ENCODE measurements at places on chromosomes 16 and 17.
A peak's percentile ranks its signal among the peaks of the same experiment; 100 is the strongest.

GRCh38 chr16:76389126-76389525 is 111.9 kb downstream of the CNTNAP4 start:
- no peak for DNase-seq

- no peak for DNase-seq
Observed at GRCh38 chr17:73785496-73785895, 141.3 kb upstream of the SDK2 start.

DNA sequence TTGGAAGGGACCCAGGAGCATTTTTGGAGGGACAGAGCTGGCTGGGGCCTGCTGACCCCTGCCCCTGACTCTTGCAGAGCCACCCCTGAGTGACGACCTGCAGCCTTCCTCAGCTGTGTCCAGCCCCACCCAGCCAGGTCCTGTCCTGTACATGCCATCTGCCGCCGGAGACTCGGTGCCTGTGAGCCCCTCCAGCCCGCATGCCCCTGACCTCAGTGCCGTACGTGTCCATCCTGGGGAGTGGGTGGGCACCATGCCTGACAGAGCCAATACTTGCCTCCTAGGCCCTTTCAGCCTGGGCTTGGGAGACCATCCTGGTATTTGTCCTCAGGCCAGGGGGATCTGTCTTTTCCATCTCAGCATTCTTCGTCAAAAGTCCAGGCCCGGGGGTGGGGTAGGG is 27.5 kb downstream of the UNC13D start:
- no peak for DNase-seq

DNA sequence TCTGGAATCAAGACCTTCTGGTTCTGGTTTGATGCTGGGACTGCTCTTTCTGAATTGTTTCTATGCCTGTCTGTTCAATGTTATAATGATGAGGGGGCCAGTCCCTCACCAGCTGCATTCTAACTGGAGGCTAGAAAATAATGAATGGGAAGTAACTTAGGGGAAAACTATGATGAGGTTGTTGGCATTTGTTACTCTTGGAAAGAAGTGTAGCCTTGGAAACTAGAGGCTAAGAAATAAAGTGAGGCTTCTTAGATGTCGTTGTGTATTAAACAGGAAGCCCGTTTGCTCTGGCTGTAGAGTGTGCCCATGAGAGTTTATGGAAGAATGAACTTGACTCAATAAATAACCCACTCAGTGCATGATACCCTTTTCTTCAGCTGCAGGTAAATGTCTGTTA is 140.8 kb downstream of the PRKCA start:
- no peak for DNase-seq

- DNase-seq = no peak
Observed at GRCh38 chr16:83932955-83933673, 19.9 kb upstream of the OSGIN1 start.

DNA sequence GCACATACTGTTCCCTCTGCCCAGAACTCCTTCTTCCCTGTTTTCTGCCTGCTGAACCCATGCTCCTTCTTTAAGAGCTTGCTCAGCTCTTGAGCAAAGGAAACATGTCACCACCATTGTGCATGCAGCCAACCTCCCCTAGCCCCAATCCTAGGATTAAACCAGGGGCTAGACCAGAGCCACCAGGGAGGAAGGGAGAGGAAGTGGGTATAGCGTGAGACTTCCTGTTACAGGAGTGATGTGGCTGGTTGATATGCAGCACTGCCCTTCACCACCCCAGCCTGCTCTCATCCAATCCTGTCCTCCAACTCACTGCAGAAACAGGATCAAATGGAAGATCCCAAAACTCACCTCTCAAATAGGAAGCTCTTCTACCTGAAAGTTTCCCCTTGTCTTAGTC is 67.1 kb upstream of the CDH5 start:
- no peak for DNase-seq

DNA sequence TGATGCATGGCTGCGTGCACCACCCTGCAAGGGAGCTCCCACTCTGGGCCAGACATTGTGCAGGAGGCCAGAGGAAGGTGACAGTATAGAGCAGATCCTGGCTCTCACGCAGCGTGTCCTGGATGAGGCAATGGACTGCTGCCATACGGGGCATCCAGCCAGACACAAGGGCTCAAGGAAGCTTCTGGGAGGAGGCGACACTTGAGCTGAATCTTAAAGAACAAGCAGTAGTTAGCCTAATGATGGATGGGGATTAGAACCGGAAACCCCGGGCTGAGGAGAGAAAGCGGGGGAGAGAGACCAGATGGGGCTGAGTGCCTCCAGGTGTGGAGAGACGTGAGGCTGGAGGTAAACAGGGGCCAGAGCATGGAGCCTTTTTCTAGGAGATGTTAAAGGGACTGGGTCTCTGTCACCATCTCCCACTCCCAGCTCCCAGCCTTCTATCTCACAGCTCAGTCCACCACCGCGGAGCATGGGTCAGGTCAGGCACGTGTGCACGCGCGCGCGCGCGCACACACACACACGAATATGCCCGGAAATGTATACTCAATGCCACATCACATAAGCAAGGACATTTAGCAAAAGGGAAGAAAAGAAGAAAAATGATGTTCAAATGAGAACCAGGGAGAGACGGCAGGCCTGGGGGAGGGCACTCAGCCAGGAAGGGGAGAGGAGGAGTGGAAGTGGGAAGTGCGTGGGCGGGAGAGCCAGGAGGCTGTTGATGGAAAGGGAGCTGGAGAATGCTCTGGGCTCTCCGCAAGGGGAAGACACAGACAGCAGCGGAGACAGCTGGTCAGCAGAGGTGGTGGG is 46.3 kb downstream of the CCDC42 start:
- no peak for DNase-seq

GRCh38 chr17:38428112-38428642 is at the start of gene ARHGAP23:
Gene ARHGAP23, plus strand, starts transcription at chr17:38428464. Its CDS starts 22 bp downstream, at chr17:38428486.
- DNase-seq = peak; percentile 69

- DNase-seq = no peak
Observed at GRCh38 chr17:76036497-76037261, 9.6 kb upstream of the EVPL start.

DNA sequence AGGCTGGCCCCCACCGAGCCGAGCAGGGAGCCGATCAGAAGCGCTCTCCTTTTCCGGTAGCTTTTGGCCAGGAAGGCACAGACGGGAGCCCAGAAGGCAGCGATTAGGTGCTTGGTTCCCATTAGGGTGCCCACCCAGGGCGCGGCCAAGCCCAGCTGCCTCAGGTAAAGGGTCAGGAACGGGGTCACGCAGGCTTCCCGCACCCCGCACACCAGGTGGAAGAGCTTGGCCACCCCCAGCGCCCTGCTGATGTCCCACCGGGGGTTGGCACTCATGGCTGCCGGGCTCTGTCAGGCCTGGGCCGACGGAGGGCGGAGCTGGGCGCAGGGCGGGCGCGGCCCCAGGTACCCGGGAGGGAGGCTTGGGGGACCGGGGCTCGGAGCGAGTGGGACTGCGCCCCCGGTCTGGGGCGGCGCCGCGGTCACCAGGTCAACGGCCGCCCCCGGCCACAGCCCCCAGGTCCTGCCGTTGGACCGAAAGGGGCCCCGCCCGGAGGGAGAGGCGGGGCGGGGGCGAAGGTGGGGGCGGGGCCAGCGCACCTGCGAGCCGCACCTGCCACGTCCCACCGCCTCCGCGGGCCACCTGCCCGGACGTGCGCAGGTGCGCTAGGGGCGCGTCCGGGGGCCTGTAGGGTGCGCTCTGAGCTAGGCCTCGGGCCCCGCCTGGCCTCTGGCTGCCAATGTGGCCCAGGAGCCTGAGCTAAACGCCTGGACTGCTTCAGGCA is at the start of gene MFSD6L:
Gene MFSD6L (minus strand): TSS at position 520 of the 724 bp plus-strand sequence. CDS start 245 bp downstream, at position 275.
- no peak for DNase-seq

DNA sequence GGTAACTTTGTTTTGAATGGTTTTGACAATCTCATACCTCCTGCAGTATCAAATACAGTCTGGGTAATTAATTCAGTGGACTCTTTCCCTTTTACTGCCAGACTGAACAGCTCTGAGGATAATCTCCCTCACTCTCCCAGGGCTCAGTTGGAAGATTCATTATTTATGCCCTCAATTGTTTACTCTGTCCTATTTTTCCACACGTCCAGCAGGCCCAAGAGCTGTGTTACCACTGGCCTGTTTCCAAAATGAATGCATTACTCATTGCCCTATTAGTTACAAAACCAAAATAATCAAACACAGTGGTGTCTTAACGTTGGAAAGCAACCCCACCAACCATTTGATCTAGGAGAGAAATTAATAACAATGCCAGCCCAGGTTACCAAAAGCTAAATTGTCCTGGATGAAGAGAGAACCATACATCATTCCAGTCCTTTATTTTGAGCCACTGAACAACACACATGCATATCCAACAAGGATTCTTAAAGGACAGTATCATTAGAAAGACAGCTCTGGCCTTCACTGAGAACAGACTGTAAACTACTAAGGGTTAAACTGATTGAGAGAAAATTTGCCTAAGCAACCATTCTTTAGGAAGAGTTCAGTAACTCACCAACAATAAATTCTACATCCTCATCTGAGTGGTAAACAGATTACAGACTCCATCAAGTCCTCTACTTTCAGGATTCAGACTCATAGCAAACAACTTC is 34.5 kb downstream of the FAM222B start:
- peak; percentile 85 for DNase-seq

GRCh38 chr17:81345228-81346089 is 49.8 kb upstream of the BAHCC1 start:
- peak; percentile 63 for DNase-seq

DNA sequence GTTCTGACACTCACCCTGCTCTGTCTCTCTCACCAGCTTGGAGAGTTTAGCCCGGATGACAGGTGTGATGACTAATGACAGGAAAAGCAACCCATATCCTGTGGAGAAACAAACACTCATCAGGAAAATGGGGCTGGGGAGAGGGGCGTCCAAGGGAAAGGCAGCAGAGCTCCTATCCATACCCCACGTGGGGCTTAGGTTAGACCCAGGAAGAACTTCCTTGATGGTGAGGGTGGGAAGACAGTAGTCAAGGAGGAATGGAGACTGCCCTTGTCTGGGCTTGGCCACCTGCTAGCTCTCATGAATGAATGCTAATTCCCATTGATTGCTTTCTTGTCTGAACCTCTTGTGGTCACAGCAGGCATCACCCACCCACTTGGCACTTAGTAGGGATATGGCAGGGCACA is 3.8 kb downstream of the SLC46A1 start:
- peak; percentile 21 for DNase-seq

DNA sequence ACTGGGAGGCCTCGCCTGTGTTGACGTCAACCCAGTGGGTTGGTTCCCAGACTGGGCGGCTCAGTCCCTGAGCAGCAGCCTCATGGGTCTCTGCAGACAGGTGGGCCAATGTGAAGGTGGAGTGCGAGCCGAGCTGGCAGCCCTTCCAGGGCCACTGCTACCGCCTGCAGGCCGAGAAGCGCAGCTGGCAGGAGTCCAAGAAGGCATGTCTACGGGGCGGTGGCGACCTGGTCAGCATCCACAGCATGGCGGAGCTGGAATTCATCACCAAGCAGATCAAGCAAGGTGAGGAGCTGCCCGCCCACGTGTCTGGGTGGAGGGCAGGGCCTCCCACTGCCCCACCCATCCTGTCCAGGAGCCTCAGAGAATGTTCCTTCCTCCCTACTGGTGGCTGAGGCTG is 44.1 kb downstream of the MRC2 start:
- no peak for DNase-seq

DNA sequence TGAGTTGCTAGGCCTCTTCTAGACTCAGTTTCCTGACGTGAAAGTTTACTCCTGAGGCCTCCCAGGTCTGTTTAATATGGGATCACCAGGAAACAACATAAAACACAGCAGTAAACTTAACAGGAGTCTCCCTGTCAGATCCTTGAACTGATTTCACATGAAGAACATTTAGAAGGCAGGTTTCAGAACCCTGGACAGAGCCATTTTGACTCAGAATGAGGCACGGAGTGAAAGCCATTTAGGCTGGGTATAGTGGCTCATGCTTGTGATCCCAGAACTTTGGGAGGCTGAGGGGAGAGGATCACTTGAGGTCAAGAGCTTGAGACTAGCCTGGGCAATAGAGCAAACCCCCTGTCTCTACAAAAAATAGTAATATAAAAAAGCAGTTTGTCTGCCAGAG is 289.1 kb downstream of the CA10 start:
- no peak for DNase-seq

DNA sequence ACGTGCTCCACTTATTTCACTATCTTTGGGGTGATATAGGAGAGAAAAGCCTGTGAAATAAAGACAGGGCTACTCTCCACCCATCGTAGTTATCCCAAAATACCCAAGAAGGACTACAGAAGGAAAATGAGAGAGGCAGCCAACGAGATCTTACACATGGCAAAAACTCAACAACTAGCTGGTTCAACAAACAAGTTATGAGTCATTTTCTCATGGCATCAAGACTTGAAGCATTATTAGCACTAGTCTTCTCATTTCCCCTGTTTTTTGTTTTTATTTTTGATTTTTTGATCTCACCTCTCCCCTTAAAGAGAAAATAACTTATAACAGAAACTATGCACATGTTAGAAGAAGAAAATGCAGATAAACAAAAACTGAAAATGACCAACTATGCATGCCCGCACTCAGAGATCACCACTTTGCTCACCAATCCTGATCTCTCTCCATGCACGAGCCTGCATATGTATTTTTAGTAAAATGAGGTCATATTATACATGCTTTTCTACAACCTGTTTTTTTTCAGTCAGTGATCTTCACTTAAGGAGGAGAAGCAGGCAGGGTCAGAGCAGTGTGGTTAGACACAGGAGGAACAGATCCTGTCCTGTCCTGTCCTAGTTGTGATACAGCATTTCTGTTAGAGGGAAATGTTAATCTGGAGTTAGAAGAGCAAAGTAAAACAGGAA is 22.8 kb downstream of the FAM117A start:
- DNase-seq = no peak

- peak; percentile 29 for DNase-seq
Observed at GRCh38 chr17:15999974-16000827, 577 bp downstream of the TTC19 start.

DNA sequence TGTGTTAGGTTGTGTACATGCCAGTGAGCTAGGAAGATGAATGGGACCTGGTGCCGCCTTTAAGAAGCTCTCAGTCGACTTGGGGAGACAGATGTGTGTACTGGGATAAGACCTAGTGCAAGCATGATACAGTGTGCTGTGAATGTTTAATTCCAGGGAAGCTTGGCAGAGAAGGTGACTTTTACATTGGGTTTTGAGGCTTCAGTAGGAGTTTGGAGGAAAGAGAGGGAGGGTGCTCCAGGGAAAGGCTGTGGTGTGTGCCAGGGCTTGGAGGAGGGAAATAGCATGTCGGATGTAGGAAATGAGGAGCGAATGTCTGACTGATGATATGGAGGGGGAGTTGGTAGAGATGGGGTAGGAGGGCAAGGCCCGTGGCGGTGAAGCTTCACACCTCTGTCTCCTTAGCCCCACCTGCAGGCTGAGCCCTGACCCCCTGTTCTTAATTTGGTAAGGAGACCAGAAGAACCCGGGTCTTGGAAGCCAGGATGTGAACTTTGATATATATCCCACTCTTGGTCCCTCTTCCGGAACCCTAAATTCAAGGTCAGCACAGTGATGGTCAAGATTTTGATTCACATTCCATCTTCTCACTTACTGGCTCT is 76.6 kb downstream of the PLCG2 start:
- DNase-seq = no peak

Data from A172 (cell line).